Stimulated activated CD8-positive, alpha-beta memory T cell treated with anti-CD3 and anti-CD28 coated beads, Interleukin-7, amount 100 ng/mL, for 4 hours (primary cell): ENCODE measurements at places on chromosomes 13 and 19.

GRCh38 chr19:35716801-35717664, 770 bp upstream of the KMT2B start:
- DNase-seq: peak; percentile 93

- DNase-seq: no peak
Measured at GRCh38 chr13:75533861-75534260, 3.8 kb downstream of the COMMD6 start.

GRCh38 chr19:13613447-13613846, 107.2 kb upstream of the CACNA1A start:
- no peak for DNase-seq

DNA sequence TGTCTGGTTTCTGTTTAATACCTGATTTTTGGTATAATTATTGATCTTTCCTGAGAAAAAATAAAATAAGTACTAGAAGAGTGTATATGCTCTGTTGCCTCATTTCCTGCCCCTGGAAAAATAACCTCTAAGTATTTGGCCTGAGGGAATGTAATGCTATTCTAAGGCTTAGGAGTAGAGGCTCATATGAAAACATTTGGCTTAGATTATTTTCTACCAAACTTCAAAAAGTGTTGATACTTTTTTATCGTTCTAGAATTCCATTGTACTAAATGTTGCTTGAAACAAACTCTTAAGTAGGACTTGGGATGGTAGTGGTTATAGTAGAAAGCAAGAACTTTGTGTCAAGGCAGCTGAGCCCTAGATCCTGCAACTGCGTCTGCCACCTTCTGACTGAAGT, 57.8 kb downstream of the COG3 start:
- DNase-seq: no peak

DNA sequence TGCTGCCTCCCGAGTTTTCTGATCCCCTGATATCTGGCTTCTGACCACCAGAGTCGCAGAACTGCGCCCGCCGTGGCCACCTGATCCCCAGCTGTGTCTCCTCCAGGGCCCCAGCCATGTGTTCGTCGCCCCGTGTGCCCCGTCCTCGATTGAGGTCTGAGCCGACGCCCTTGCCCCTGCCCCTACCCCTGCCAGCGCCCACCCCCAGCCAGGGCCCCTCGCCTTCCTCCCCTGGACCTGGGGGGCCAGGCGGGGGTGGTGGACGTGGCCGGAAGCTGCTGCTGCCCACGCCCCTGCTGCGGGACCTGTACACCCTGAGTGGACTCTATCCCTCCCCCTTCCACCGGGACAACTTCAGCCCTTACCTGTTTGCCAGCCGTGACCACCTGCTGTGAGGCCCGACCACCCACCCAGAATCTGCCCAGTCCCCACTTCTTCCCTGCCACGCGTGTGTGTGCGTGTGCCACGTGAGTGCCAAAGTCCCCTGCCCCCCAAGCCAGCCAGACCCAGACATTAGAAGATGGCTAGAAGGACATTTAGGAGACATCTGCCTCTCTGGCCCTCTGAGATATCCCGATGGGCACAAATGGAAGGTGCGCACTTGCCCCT, 9.2 kb downstream of the PLPPR2 start:
- DNase-seq: no peak

GRCh38 chr13:43362556-43362955, 339.2 kb downstream of the DNAJC15 start:
- DNase-seq: no peak

GRCh38 chr19:27889156-27889555, 1323.8 kb downstream of the UQCRFS1 start:
- no peak for DNase-seq

DNA sequence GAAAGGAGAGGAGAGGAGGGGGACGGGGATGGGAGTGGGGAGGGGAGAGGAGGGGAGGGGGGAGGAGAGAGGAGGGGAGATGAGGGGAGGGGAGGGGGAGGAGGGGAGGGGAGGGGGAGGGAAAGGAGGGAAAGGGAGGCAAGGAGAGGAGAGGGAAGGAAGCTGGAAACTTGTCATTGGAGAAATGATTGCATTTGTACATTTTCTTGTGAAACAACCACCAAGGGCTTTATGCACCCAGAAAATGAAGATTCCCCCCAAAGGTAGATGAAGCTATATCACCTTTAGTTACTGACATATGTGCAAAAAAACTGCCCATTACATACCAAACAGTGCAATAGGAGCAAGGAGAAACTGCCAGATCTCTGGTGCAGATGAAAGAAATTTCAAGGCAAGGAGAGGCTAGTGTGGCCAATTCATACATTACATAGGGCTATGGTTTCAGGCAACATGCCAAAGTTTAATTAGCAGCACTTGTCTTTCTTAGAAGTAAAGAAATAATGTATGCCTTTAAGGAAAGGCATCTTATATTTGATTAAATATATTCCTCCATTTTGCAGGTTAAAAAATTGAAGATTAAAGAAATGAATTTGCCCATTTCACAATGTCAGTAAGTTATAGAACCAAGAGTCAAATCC, 49.5 kb upstream of the STK24 start:
- DNase-seq: no peak

DNA sequence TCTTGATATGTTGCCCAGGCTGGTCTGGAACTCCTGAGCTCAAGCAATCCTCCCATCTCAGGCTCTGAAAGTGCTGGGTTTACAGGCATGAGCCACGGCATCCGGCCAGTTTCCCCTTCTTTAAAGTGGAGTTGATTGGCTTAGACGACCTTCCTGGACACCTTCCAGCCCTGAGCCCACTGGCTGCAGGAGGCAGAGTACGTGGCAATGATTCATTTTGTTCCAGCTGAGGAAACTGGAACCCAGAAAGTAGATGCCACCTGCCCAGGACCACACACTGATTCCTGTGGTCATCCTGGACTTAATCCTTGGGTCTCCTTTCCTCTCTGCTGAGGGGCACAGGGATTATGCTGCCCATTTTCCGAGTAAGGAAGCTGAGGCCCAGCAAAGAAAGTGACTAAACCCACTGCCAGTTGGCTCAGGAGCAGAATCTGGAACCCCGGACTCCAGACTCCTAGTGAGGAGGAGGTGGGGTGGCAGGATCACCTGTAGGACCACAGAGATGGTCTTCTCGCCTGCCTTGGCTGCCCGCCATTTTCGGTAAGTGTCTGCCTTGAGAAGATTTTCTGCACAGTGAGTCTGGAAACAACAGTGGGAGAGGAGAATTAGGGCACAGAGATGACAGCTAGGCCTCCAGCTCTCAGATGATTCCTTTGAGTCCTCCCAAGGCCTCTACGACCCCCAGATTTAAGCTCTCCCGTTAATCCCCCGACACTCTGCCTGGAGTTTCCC, 737 bp downstream of the XRCC1 start:
- DNase-seq: no peak

DNA sequence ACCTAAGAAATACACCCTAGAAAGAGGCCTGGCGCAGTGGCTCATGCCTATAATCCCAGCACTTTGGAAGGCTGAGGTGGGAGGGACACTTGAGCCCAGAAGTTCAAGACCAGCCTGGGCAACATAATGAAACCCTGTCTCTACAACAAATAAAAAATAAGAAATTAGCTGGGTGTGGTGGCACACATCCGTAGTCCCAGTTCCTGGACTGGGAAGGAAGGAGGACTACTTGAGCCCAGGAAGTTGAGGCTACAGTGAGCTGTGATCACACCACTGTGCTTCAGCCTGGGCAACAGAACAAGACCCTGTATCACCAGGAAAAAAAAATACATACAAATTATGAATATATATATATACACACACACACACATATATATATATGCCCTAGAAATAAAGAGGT, 42.7 kb downstream of the PHF11 start:
- no peak for DNase-seq

GRCh38 chr13:111484141-111484925, 163.9 kb downstream of the TEX29 start:
- no peak for DNase-seq

- no peak for DNase-seq
Measured at GRCh38 chr19:31448221-31448657, 99.0 kb upstream of the TSHZ3 start.

- no peak for DNase-seq
Measured at GRCh38 chr19:2726160-2726855, 5.1 kb upstream of the DIRAS1 start.

- no peak for DNase-seq
Measured at GRCh38 chr19:49502866-49503581, 6.8 kb downstream of the RPS11 start.

GRCh38 chr19:2210987-2211740, 25.0 kb downstream of the PLEKHJ1 start:
- DNase-seq: no peak

DNA sequence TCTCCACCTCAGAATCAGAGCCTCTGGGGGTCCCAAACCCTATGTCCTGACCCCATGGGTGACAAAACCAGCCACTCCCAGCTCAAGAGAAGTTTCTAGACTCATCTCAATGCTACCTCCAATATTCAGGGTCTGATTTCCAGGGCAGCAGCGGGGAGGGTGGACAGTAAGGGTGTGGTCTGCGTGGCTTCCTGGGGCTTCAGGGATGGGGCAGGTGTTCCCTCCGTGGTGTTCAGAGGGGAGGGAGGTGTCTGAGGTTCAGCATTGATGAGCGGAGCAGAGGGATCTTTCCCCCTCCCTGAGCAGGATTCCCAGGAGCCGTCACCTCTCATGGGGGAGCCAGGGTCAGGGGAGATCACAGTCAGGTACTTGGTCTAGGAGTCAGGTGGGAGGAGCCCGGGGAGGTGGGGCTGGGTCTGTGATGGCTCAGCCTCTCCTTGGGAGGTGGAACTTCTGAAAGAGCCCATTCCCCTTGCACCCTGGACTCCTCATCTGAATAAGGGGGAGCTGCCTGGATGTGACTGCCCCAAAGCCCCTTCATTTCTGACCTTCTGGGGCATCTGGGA, 2.9 kb downstream of the LILRA2 start:
- no peak for DNase-seq

- DNase-seq: no peak
Measured at GRCh38 chr13:33296793-33297425, 11.4 kb upstream of the STARD13 start.

GRCh38 chr19:30070198-30070967, 128.3 kb downstream of the URI1 start:
- DNase-seq: no peak

GRCh38 chr13:42807241-42807640, 25.9 kb downstream of the FAM216B start:
- DNase-seq: no peak

GRCh38 chr19:6769006-6769619, 1.9 kb upstream of the SH2D3A start:
- DNase-seq: no peak

DNA sequence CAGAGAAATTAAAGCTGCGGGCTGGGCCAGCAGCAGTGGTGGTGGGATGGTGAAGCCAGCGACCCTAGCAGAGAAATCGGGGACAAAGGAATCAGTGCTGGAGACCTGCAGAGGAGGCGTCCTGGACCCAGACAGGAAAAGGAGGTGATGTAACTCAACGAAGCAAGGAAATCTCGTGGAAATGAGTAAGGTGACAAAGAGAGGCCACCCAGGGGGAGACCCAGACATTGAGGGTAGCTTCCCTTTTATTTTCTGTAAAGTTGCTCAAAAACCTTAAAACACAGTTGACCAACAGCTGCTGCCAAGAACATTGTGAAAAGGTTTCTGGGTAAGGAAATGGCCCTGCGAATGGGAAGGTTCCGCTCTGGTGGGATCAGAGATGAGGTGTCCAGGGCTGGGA, 13.3 kb upstream of the RETN start:
- DNase-seq: no peak

GRCh38 chr19:3768015-3768747, 3.8 kb downstream of the RAX2 start:
- DNase-seq: no peak

DNA sequence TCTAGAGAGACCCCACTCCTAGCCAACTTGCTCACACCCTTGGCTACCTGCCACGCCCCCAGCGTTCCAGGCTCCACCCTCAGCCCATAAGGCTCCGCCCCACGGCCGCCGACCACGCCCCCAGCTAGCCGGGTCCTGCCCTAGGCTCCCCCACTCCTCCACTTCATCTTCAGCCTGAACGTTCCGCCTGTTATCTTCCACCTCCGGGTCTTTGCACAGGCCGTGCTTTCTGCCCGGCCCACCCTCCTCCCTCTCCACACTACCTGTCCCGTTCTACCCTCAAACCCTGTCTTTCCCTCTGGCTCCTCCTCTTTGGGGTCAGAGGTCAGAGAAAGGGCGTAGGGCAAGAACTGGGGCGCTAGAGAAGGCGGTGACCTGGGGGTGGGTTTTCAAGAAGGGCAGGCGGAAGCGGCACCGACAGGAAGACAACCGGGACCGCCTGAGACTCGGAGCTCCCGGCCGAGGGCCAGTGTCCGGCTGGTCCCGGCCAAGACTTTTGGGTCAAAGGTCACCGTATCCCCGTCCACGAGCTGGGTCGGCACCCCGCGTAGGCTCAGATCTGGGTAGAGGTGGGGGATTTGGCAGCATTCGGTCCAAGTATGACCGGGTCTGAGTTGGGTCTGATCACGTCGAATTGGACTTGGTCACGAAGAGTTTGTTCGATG, 2.2 kb downstream of the PDE4C start:
- DNase-seq: no peak

DNA sequence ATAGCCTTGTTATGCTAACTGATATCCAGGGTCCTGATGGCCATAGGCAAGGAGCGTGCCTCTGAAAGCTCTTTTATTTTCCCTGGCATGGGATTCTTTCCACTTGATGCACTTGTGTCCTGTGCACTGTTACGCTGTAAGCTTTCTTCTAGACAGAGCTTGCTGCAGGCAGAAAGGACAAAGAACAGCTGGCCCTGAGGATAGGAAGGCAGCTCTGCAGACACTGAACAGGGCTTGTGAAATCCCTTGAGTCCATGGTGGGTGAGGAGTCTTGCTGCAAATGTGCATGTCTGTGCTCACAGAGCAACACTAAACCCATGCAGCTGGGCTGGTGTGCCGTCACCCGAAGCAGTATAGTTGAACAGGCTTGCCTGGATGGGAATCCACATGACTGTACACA, 126.6 kb downstream of the AKAP11 start:
- no peak for DNase-seq

DNA sequence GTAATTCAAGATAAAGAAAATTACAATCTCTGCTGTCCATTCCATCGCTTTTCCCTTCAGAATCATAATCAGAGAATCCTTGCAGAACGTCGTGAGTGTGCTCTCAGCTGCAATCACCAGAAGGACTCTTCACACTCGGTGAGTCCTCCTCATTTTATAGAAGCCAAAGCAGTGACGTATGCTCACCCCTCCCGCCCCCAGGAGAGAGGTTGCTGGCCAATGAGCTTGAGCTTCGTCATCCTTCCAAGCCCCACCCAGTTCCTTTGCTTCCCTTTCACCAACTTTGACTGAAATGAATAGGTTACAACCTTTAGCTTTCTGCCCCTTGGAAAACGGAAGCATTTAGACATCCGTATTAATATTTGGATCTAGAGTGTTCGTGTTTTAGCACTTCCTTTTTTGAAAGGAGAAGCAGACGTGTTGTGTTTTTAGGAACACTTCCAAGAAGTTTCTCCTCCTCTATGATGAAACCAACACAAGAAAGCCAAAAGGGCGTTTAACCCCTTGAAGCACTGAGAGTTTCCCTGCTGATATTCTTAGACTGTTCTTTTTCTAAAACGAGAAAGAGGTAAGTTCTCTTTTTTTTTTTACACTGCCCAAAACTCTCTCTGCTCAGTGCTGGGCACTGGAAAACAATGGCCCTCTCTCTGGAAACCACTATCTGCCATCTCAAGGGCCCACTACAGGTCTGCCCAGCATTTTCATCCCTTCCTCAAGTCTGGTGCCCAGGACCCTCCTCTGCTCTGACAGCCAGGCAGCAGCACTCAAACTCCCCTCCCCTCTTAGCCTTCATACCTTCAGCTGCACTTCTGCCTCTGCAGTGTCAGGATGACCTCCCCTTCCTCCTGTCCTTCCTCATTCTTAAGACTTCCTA, 44.3 kb upstream of the CEACAM21 start:
- DNase-seq: peak; percentile 68

- no peak for DNase-seq
Measured at GRCh38 chr19:18339723-18340122, 675 bp upstream of the PGPEP1 start.
